ENCODE measurements at places on chromosomes 4 and X.

GRCh38 chrX:56920338-56920997 lies 74.9 kb downstream of the SPIN3 start:
- no peak for DNase-seq

- no peak for DNase-seq
These were observed 103.0 kb downstream of the SNCA start for GRCh38 chr4:89733946-89734345.

DNA sequence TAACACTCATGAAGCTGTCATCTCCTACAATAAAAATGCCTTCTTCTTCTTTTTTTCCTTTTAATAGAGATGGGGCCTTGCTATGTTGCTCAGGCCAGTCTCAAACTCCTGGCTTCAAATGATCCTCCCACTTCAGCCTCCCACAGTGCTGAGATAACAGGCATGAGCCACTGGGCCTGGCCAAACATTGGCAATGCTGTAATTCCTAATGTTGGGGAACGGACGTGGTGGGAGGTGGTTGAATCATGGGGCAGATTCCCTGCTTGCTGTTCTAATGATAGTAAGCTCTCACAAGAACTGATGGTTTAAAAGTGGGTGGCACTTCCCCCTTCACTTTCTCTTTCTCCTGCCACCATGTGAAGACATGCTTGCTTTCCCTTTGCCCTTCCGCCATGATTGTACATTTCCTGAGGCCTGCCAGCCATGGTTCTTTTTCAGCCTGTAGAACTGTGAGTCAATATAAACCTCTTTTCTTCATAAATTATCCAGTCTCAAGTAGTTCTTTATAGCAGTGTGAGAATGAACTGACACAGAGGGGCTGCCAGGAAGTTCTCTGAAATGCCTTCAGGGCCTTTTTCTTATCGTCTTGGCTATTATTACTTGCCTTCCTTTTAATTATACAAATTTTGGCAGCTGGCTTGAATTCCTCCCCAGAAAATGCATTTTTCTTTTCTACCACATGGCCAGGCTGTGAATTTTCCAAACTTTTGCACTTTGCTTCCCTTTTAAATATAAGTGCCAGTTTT lies 93.0 kb downstream of the CENPC start:
- DNase-seq, result no peak

DNA sequence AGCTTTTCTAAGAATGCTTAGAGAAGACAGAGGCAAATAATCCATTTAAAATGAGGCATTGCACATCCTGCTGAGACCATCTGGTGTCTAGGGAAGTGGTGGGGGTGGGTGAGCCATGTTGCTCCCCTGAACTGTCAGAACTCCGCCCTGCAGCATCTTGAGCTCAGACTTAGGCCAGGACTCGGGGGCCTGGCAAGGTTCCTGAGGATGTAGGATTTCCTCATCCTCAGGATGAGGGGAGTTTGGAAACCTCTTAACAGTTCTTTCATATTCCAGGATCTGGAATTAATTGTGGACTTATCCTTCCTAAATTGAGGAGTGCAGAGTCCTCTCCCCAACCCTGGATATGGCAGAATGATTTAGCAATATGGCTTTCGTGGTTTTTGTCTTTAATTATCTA lies 6.6 kb downstream of the TLL1 start:
- DNase-seq, result peak; percentile 22

DNA sequence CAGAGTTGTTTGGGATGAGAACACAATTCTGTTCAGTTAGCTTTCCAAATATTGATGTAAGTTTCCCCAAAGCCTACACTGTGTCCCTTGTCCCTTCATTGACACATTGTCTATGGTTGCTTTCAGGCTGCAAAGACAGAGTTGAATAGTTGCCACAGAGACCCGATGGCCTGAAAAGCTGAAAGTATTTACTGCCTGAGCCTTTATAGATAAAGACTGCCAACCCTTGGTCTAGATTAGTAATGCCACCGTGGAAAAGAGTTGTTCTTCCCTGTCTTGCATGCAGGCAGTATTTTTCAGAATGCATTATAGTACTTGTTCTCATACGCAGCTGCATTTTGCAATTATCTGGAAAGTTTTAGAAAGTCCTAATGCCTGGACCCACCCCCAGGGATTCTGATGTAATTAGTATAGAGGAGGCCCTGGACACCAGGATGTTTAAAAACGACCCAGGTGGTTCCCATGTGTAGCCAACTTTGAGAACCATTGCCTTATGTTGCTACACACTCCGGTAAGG lies 180.8 kb downstream of the FRMPD4 start:
- DNase-seq, result no peak

GRCh38 chr4:157978680-157979361 lies 194.0 kb downstream of the GASK1B start:
- DNase-seq, result peak; percentile 73

- DNase-seq, result no peak
These were observed 48.8 kb downstream of the PPP2R2C start for GRCh38 chr4:6423575-6423974.

- no peak for DNase-seq
These were observed 154.1 kb upstream of the FAM241A start for GRCh38 chr4:111991163-111991562.

- no peak for DNase-seq
These were observed 65.5 kb upstream of the GNPDA2 start for GRCh38 chr4:44791831-44792230.

DNA sequence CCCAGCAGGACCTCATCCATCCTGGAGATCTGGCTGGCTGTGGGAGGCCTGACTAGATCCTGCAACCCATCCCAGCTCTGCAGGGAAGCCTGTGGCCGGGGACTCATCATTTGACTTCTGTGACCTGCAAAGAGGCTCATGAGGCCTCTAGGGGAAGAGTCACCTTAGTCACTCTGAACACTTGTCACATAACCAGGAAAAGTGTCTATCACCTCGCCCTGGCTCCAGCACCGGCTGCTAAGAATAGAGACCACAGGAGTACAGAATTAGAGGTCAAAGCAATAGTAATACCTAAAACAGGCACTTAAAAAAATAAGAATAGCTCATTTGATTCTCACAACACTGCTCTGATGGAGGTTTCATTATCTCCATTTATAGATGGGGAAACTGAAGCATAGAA lies 3.8 kb upstream of the NSG1 start:
- no peak for DNase-seq

DNA sequence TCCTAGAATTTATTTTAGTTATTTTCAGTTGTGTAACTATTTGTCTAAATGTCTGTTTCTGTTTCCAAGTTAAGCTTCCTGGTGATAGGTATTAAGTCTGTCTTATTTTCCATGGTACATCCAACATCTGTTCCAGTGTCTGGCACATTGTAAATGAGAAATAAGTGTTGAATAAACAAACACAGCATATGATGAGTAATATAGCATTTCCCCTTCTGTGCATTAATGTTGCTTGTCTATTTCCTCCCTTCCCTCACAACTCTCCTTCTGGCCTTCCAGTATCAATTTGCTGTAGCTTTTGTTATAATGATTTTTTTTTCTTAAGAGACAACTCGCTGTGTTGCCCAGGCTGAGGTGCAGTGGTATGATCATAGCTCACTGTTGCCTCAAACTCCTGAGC lies 36.1 kb downstream of the COPS4 start:
- no peak for DNase-seq

DNA sequence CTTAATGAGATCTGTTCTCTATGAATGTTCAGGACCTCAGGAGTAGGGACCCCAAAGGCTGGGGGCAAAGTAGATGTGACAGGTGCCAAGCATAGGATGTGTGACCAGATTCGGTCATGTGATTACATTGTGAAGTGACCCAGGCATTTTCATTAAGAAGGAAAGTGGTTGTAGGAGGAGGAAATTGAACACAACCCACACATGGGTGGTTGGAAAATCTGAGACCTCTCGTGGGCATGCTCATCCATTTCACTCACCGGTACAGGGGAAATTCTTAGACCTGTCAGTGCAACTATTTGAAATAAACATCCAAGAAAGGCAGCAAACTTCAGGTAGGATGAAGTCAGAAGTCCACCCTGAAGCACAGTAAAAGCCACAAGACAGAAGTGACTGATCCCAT lies 43.5 kb upstream of the CD99 start:
- no peak for DNase-seq

DNA sequence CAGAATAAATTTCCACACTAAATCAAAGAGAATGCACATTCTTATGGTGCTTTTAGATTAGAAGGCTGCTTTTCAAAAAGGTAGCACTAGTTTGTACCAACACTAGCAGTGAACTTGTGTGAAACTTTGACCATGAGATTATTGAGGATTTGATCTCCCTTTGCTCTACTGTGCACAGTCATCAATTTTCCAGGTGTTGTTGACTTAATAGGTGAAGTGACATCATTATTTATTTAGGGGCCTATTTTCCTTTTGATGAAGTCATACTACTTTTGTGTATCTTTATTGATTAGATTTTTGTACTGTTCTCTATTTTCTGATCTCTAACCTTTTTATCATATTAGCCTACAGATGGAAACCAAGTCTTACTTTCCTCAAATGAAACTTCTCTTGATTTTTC lies 507.9 kb upstream of the LCORL start:
- no peak for DNase-seq

DNA sequence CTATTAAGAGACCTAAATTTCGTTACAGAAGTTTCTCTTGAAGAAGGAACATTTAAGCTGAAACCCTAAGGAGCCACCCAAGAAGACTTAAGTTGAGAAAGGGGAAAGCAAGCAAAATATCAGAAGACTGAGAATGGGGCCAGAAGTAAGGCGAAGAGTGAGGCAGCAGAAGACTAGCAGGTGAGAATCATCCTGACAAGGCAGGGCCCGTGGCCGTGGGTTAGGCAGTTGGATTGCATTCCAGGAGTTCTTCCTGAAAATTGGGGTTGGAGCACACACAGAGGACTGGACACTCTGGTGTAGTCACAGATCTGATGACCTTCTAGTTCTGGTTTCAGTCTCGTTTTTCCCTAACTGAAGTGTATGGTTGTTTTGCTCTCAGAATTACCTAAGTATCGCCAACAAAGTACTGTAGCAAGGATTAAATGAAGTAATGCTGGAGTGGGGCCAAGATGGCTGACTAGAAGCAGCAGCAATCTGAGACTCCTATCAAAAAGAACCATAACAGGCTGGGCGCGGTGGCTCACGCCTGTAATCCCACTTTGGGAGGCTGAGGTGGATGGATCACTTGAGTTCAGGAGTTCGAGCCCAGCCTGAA lies 94.4 kb upstream of the GUCY1A1 start:
- DNase-seq, result no peak

DNA sequence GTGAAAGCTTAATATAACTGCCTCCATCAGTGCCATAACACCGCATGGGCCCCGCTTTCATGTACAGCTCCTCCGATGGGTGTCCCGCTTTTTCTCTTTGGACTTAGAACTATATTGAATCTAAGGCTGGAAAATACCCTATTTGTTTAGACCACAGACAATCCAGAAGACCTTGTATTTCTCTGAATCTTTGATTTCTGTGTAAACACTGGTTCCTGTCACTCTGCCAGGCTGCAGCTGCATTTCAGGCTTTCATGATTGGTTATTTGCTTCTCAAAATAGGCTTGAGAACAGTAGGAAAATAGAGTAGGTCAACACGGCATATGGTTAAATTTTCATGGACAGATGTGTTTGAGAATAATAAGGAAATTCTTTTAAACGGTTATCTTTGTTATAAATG lies 80.0 kb downstream of the NWD2 start:
- no peak for DNase-seq

- DNase-seq, result no peak
These were observed 483.4 kb downstream of the RPA4 start for GRCh38 chrX:97367125-97367524.

DNA sequence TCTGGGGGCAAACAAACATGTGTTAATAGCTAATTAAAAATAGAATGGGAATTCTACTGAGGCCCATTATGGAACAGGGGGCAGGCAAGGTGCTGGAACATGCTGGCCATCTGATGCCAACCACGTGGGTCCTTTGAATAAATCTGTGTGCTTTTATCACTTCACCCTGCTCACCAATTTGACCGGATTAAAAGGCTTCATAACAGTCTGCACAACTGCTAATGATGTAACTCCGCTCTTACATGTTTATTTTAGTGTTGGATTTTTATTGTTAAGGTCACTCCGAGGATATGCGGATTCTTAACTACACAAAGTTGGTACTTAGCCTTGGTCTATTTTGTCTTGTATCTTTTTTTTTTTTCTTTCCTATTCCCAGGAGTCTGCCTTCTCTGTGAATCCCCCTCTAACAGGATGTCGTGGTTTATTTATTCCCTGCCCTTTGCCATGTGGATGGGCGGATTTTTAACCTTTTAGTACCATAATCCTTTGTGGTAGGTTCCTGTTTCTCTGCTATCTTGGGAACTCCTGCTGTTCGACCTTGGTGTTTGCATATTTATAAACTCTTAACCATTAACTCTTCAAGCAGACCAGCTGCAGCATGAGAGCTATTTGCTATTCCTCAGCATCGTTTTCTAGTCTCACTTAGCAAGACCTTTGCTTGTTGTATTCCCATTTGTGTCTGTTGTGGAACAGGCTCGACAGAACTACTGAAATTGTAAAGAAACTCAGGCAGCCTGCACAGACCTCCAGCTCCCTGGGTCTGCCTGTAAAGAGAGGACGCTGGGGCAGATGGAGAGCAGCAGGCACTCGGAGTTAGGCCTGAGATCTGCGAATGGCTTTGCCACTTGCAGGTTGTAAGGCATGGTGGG lies 38.0 kb downstream of the TRIM2 start:
- no peak for DNase-seq

DNA sequence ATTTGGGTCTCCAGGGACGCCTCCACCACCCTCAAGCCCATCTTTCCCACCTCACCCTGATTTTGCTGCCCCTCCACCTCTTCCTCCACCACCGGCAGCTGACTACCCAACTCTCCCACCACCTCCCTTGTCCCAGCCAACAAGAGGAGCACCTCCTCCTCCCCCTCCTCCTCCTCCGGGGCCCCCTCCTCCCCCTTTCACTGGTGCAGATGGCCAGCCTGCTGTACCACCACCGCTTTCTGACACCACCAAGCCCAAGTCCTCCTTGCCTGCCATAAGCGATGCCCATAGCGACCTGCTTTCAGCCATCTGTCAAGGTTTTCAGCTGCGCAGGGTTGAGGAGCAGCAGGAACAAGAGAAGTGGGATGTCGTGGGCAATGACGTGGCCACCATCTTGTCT lies 32.4 kb upstream of the ZNF81 start:
- no peak for DNase-seq

DNA sequence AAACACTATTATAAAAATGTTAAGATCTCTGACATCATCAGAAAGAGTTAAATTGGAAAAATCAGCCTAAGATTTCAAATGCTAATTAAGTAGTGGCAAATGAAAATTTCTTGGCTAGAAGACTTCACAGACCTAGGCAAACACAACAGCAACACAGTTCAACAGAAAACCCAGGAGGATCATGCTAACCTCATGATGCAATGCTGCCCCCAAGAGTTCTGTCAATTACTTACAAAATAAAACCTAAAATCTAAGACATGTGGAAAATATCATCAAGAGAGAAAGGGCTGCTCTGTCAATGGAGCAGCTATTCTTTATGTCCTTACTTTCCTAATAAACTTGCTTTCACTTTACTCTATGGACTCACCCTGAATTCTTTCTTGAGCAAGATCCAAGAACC lies 21.0 kb downstream of the S100G start:
- DNase-seq, result peak; percentile 72

GRCh38 chrX:135629342-135629741 lies 84.1 kb upstream of the CT45A1 start:
- no peak for DNase-seq

GRCh38 chr4:108333353-108333942 lies 164.7 kb upstream of the LEF1 start:
- no peak for DNase-seq
